CD4-positive, alpha-beta memory T cell (primary cell): ENCODE measurements at places on chromosomes 16 and 17.

GRCh38 chr17:79940459-79941087 lies 95.1 kb downstream of the TBC1D16 start:
- DNase-seq, result no peak

- DNase-seq, result no peak
These were observed 174.6 kb downstream of the ZNF423 start for GRCh38 chr16:49681217-49681883.

- no peak for DNase-seq
These were observed 989.0 kb downstream of the CDH11 start for GRCh38 chr16:64132759-64133361.

DNA sequence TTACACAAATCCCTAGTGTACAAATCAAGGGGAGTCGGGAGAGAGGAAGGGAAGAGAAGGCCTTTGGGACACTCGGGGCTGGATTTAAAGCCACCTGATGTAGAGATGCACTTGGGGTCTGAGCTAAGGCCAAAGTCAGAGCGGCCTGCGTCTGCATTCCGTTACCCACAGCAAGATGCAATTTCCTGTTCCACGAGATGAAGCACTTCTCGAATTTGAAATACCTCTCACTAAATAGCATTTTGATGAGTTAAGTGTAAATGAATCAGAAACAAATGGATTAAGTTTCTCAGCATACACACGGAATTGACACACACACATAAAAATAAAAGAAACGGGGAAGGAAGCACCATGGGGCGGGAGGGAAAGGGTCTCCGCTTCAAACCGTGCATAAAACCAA lies 386.0 kb downstream of the SOX9 start:
- no peak for DNase-seq

DNA sequence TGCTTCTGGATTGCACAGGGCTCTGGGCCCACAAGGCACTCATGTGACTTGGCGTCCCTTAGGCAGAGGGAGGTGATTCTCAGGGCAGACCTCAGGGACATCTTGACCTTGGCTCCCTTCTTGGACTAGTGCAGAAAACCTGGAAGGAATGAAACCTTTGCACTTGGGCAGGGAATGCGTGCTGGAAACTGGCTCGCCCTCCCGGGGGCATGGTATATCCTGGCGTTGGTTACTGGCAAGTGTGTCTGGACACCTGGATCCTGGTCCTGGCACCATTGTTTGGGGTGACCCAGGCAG lies 63.5 kb upstream of the LGALS9 start:
- no peak for DNase-seq

DNA sequence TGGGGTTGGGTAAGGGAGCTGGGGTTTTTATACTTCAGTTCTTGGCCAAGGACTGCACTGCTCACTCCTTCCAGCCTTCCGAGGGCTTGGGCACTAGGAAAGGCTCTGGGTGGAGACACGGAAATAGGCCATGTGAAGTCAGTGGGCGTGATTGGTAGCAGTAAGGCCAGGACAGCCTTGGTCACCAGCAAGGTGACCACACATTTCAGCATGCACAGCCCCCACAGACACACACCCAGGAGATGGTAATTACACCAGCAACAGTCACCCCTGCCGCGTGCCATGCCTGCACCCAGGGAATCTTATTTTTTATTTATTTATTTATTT lies 252.5 kb downstream of the SEC14L1 start:
- DNase-seq, result no peak

DNA sequence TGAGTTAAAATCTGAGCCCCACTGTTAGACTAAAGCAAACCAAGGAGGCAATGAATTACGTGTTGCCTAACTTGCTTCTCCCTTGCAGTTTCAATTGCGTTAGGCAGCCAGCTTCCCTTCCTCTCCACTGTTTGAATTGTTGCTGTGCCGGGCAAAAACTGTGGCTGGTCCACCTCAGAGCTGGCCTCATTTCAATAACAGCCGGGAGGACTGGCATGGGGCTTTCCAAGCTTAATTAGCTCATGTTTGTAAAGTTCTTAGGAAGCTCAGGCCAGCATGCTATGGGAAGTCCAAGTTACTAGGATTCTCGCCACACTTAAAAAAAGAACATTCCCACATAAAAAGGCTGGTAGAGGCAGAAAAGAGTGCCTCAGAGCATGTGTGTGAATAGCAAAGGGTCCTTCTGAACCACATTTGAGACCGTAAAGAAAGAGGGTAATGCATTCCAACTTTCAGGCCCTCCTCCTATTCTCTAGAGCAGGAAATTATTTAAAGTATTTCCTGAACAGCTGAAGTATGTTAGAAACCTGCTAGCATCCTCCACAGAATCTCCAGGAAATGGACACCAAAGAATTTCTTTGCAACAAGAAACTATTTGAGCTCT lies 79.0 kb upstream of the SMURF2 start:
- DNase-seq, result no peak

- no peak for DNase-seq
These were observed 1.0 kb upstream of the KCNJ2 start for GRCh38 chr17:70168044-70168976.

- DNase-seq, result no peak
These were observed 681 bp upstream of the MAPT start for GRCh38 chr17:45893725-45894021.

GRCh38 chr16:9192746-9193145 lies 101.3 kb downstream of the HAPSTR1 start:
- no peak for DNase-seq

- DNase-seq, result no peak
These were observed 518 bp upstream of the KRTAP9-3 start for GRCh38 chr17:41231731-41232130.

DNA sequence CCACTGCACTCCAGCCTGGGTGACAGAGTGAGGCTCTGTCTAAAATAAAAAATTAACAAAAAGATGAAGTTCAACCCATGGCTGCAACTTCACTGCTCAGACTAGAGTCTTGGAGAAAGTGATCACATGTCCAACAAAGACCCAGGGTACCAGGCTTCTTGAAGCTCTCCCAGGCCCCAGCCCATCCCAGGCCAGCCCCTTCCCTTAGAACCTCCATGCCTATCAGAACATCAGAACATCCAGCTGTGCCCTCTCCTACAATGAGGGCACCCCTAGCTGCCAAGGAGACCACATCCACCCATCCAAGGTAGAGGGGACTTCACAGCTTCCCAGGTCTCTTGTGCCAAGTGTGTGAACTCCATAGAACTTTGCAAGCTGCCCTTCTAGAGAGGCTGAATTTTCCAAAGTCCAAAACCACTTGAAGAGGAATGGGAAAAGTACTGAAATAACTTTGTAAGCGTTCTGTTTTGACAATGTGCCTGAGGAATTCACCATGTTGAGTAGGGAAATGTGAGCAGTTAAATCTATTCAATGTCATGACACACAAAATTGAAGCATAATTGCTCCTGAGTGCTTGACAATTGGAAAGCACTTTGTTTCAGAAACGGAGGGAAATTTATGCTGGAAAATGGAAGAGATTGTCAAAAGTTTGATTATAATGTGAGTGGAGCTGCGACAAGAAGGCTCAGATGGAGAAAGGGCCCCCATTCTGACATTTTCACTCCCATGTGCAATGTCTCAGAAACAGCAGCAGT lies 230.4 kb downstream of the ZNF423 start:
- DNase-seq, result no peak

DNA sequence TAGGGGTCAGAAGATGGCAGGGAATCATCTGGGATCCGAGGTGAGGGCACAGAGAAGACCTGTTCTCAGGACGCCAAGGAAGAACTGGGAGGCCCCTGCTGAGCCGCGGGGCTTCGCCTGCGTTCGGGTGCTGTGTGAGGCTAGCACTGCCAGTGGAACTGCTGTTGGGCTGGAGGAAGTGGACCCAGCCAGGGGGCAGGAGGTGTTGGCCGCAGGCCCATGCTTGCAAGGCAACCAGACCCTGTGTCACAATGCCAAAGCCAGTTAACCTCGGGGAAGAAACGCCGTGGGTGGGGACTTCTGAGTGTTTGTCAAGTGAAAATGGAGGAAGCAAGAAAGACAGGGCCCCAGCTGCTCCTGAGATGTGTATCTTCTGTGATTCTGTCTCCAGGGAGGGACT lies 185.5 kb downstream of the LGALS9B start:
- DNase-seq, result no peak

GRCh38 chr16:9827062-9827752 lies 355.0 kb downstream of the GRIN2A start:
- DNase-seq, result no peak

DNA sequence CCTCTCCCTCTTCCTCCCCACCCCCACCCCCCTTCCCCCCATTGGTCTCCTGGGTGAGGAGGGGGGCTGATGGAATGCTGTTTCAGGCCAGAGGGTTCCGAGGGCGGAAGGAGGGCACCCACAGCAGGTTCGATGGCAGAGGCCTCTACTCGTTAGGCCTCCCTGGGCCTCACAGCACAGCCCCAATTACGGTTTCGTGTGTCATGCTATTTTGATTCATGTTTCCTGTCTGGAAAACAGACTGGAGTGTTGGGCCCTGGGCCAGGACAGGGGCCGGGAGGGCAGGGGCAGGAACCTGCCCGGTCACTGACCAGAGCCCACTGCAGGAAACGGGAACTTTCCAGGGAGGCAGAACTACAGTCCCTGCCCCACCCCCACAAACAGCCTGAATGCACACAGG lies 138.2 kb downstream of the C16orf95 start:
- no peak for DNase-seq

DNA sequence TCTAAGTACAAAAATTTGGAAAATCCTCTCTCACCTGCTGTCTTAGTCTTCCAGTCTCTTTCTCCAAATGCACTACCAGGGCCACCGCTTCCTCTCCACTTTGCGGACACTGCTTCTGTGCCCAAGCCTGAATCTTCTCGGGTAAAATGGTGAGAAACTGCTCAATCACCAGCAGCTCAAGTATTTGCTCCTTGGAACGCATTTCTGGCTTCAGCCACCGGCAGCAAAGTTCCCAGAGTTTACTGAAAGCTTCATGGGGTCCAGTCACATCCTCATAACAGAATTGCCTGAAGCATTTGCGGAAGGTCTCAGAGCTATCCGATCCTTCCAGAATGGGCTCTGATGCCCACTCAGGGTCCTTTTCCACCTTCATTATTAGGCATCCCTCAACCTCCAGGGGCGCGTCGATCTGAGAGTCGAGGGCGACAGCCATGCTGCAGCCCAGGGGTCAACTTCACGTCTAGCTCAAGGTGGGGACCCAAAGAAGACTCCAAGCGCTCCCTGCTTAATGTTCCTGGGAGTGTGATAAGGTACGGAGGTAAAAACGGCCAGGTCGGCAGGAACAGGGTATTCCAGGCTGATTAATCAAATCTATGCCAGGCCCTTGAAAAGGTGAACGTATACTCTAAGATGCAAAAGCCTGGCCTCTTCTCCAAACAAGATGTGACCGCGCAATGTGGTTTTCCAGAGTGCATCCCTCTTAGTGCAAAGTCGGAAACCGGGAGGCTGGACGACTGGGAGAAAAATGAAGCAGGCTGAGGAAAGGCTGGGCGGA lies 763 bp downstream of the ZKSCAN2 start:
- no peak for DNase-seq

GRCh38 chr17:38713456-38714075 lies 8.5 kb downstream of the MLLT6 start:
- DNase-seq, result no peak

DNA sequence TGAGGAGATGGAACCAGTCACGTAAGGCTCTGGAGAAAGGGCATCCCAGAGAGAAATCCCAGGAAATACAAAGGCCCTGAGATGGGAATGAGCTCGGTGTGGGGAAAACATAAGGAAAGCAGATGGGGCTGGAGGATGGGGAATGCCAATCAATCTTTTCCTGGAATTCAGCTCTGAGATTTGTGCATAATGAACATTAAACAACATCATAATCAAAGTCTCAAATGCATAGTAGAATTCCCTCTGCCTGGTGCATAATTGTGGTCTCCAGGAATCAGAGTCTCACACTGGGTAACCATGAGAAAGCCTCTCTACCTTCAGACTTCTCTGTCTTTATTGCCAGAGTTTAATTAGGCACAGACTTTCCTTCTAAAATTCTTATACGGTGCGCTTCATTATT lies 30.8 kb downstream of the OTOA start:
- DNase-seq, result no peak

GRCh38 chr16:85541181-85541580 lies 71.9 kb upstream of the GSE1 start:
- no peak for DNase-seq

- DNase-seq, result no peak
These were observed 80.6 kb downstream of the C16orf95 start for GRCh38 chr16:87236516-87237115.

- DNase-seq, result no peak
These were observed 11.1 kb upstream of the NPTX1 start for GRCh38 chr17:80487511-80487910.

- no peak for DNase-seq
These were observed 139.4 kb upstream of the TBX2 start for GRCh38 chr17:61260071-61260797.

GRCh38 chr17:12055889-12056288 lies 35.2 kb downstream of the MAP2K4 start:
- no peak for DNase-seq

GRCh38 chr17:73585583-73585982 lies 58.7 kb downstream of the SDK2 start:
- no peak for DNase-seq

DNA sequence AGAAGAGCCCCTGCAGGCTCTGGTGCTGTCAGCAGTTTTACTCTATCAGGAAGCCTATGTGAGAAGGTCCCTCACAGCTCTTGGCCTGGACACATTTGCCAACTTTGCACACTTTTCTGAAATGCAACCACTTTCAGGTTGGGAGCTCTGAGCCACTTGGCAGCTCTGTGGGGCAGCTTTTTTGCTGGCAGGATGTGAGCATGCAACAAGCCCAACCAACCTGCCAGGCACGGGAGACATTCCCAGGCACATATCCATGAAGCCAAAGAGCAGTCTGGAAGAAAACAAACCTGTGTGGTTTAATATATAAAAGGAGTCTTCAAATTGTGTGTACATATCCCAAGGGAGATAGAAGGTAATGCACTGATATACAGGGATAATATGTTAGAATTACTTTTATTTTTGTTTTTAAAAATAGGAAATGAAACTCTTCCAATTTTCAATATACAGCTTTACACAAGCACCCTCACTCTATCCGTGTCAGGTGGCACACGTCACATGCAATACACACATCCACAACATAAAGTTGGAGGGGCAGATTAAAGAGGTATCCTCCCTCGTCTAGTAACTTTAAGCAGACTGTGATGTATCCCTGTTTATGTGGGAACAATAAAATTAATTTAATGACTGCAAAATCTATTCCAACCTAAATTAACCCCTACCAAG lies 57.4 kb upstream of the COX10 start:
- DNase-seq, result no peak

DNA sequence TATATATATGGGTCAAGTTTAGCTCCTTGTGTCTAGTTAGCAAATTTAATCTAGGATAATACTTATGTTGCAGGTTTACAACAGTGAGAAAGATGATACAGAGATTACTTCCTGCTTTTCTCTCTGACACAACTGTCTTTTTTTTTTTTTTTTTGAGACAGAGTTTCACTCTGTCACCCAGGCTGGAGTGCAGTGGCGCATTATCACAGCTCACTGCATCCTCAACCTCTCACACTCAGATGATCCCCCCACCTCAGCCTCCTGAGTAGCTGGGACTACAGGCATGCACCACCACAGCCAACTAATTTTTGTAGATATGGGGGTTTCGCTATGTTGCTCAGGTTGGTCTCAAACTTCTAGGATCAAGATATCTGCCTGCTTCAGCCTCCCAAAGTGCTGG lies 706.9 kb upstream of the SOX9 start:
- DNase-seq, result no peak
